ENCODE measurements at places on chromosomes 2 and 18.

DNA sequence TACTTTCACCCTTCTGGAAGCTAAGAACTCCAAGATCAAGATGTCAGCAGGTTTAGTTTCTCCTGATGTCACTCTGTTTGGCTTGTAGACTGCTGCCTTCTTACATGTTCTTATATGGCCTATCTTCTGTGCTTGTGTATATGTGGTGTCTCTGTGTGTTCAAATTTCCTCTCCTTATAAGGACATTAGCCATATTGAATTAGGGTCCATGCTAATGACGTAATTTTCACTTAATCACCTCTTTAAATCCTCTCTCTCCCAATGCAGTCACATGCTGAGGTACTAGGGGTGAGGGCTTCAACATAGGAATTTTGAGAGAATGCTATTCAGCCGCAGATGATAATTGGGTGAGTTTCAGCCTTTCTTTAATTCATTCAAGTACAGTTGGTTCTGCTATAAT lies 458.3 kb upstream of the SYT4 start:
- DNase-seq = no peak

DNA sequence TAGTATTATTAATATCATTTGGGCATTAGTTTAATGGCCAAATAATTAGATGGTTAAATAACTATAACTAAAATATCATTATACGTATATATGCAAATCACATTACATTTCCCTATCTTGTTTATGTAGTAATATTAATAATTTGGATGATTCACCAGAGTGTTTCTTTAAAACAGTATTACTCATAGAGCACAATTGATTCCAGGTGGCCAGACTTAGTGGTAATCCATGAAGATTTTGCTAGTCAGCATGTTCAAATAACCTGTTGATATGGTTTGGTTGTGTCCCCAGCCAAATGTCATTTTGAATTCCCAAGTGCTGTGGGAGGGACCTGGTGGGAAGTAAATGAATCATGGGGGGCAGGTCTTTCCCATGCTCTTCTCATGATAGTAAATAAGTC lies 782.3 kb downstream of the LRP1B start:
- DNase-seq = no peak

GRCh38 chr18:9333441-9334328 lies 888 bp upstream of the TWSG1 start:
- no peak for DNase-seq

DNA sequence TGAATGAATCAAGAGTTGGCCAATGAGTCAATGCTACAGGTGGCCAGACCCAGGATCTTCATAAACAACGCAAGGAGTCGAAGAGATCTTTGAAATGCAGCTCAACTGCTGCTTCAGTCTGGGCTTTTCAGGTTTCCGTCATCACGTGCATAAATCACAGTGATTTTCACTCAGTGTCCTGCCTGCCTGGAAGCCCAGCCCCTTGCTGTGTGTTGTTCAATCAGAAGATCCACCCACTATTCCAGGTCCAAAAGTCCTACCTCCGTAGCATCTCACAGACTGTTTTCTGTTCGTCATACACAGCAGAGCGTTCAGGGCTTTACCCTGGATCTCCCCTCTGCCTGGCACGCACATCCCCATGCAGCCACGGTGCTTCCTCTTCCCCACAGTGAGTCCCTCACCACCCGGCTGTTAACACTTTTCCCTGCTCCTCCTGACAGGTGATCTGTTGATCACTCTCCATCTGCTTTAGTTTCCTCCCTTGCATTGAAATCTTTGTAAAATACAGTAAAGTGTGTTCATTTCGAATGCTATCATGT lies 216.3 kb downstream of the MYT1L start:
- no peak for DNase-seq

GRCh38 chr2:236696834-236697233 lies 127.2 kb downstream of the ACKR3 start:
- DNase-seq = no peak

DNA sequence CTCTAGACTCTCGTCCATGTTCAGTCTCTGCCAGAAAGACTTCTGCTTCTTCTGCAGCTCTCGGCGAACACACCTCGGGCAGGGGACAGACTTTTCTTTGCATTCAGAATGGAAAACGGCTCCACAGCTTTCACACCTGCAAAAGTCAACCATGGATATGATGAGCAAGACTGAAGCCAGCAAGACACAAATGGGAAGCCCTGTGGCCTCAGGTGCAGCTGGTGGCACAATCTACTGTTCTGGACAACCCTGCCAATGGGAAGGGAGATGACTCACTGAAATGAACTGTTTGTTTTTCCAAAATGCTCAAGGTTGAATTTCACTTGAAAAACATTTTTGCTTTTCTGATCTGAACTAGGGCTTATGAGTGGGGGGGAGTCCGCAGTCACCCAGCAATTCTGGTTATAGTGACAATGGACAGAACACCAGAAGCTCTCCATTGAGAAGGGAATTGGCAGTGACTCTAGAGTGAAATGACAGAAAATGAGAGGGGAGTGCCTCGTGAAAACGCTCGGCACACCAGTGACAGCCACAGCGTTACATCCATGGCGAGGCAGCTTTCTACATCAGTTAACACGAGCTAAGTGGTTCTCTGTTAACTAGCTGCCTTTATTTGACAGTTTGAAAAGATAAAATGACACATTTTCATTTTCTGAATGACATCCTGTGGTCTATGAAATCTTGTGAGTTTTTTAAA lies 58.8 kb upstream of the FZD5 start:
- DNase-seq = no peak

DNA sequence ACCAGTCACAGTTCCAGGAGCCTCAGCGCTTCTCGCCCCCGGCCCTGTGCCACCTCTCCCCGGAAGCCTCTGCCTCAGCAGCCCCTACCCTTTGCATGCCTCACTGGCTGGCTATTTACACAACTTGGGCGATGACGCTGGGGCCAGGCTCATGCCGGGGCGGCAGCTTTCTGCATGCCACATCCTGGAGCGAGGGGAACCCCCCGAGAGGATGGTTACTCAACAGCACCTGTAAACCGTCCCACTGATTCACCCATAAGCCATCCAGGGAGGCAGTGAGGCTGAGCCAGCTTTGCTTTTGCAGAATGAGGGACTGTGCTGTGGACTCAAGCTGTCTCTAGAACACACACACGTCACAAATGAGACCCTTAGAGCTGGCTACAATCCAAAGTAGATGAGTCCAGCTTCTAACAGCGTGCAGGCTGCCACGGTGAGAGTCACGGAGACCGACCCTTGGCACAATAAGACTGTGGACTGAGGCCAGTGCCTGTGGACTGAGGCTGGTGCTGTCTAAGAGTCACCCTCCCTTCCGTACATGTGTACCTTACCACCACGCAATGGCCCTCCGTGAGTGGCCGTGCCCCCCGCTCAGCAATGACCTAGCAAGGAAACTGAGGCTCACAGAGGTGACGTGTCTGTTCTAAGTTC lies 45.6 kb upstream of the ODC1 start:
- DNase-seq = no peak

GRCh38 chr2:30382162-30382783 lies 64.8 kb upstream of the LCLAT1 start:
- DNase-seq = no peak

DNA sequence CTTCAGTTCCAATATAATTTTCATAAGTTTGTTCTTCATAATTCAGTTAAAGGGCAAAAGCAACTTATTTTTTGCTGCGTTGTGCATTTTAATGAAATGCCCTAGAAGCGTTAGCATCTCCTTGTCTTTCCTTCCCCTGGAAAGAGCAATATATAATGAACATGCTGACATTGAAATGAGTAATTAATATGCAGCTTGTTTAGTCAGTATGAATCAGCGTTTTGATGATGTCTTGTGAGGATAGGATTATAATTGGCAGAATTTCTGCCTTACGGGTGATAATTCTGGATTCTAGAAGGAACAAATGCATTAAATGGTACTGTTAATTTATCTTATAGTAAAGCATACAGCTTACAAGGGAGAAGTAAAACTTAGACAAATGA lies 152.3 kb upstream of the MMADHC start:
- no peak for DNase-seq

GRCh38 chr18:48263914-48264902 lies 145.0 kb downstream of the ZBTB7C start:
- no peak for DNase-seq

GRCh38 chr2:18253686-18254197 lies 306.7 kb downstream of the RDH14 start:
- DNase-seq = no peak

DNA sequence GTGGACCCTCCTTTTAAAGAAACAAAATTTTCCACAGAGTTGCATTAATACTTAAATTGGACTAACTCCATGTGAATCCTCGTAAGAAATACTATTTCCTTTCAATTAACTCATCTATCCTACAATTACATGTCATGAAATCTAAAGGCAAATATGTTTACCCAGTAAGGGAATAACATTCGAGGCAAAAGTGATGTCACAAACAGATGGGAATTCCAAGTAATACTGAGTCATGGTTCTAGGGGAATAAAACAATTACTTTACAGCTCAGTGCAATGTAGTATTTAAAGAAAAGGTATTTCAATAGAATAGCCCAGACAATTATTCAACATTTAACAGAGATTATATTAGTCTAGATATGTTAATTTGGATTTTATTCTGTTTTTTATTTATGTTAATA lies 205.8 kb downstream of the ZNF385B start:
- no peak for DNase-seq

Data from cortex of kidney (tissue), 1 donor.